ENCODE measurements at places on chromosomes 4 and X. TPM values are rescaled to one million over a fixed set of nuclear protein-coding genes. Genes with fewer than 3 reads are reported as not detected.

DNA sequence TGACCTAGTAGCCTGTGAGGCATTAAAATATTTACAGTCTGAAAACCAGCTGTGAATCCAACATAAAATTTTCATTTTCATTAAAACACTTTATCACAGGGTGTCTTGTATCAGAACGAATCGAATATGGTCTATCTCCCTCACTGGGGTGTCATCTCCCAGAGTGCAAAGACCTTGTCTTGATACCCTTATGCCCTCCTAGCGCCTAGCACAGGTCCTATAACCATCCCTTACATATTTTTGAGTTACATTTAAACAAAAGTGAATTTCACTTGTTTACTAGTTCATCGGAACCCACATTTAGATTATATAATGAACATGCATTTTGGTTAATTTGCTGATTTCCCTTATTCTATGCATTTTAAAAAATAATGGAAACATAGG is 14.0 kb downstream of the DIPK2B start:
- peak overlapping the region; percentile 69 for H3K4me3 ChIP-seq
- peaks cover 2% of the 10 kb centered on the region for H3K4me1 ChIP-seq
- peaks cover 25% of the 10 kb centered on the region for H3K27me3 ChIP-seq
- H3K27ac ChIP-seq, result no peak overlapping the region
- H3K36me3 ChIP-seq, result no peaks in the 10 kb centered on the region
- no peak for DNase-seq

The CENPVL2 gene
- total RNA-seq, result not detected

The IL15 gene
- total RNA-seq, result 3.3 TPM

The HSFX1 gene
- 0.59 TPM for total RNA-seq

DNA sequence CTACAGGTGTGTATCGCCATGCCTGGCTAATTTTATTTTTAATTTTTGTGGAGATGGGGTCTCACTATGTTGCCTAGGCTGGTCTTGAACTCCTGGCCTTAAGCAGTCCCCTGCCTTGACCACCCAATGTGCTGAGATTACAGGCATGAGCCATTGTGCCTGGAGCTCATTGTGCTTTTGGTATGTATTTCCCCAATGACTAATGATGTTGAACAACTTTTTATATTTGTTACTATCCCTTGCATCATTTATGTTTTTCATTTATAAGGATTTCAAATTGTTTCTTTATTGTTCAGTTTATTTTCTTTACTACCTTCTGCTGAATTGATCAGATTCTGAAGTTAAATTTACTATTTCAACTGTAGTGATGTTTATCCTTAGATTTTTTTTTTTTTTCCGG is 199.7 kb downstream of the CEP135 start:
- no peak for DNase-seq
- no peaks in the 10 kb centered on the region for H3K36me3 ChIP-seq
- H3K4me1 ChIP-seq, result no peaks in the 10 kb centered on the region
- H3K27me3 ChIP-seq, result no peaks in the 10 kb centered on the region
- H3K27ac ChIP-seq, result no peak overlapping the region

The MAGEB10 gene
- not detected for total RNA-seq

GRCh38 chr4:16597845-16598596 is 300.4 kb downstream of the LDB2 start:
- H3K4me1 ChIP-seq, result peaks cover 20% of the 10 kb centered on the region
- H3K27me3 ChIP-seq, result no peaks in the 10 kb centered on the region
- no peaks in the 10 kb centered on the region for H3K36me3 ChIP-seq
- peak overlapping the region; percentile 96 for H3K27ac ChIP-seq
- peak; percentile 37 for DNase-seq

GRCh38 chrX:20374900-20375438 is 108.3 kb upstream of the RPS6KA3 start:
- H3K27me3 ChIP-seq, result no peaks in the 10 kb centered on the region
- H3K4me1 ChIP-seq, result peaks cover 6% of the 10 kb centered on the region
- no peaks in the 10 kb centered on the region for H3K36me3 ChIP-seq
- DNase-seq, result no peak
- no peak overlapping the region for H3K27ac ChIP-seq

DNA sequence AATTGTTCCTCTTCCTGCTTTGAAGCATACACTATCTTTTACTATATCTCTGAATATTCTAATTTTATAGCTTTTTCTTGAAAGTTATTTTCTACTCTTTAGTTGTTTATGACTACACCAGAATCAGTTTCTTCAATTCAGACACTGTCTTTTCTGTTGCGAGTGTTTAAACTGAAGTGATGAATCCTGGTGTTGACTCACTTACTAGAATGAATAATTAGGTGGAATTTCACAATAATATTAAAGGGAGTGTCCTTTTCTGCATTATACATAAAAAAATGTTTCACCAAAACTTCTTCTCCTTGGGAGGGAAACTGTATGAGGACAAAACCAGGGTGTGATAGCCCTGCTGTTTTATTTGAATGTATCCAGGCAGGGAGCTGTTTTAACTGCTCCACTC is 1383.1 kb downstream of the C4orf33 start:
- no peaks in the 10 kb centered on the region for H3K36me3 ChIP-seq
- no peaks in the 10 kb centered on the region for H3K27me3 ChIP-seq
- no peak overlapping the region for H3K4me3 ChIP-seq
- no peak overlapping the region for H3K27ac ChIP-seq

DNA sequence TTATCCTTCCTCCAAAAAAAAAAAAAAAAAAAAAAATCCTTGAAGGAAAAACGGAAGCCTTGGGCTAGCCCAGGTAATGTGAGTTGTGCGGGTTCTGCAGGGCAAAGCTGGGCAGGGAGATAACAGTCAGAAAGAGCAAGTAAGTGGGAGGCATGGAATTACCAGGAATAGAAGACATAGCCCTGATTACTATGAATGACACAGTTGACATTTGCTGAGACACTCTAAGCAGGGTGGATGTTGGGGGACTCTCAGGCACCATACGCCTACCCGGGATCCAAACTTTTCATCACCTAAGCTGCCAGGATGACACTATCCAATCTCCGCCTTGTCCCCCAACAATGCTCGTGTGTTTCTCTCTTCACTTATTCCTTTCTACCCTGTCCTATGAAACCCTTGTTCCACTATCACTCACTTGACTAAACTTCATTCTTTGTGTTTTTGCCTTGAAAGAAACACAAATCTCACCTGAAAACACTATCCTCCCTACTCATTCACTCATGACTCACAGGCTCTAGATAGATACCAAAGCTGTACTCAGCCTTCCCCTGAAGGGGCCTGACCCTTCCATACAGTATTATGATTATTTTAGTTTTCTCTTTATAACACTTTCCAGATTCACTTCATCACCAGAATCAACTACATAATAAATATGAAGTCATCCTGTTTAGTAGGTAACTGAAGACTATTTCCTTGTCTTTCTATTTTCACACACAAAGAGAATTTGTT is 158.4 kb downstream of the INPP4B start:
- no peaks in the 10 kb centered on the region for H3K27me3 ChIP-seq
- no peak overlapping the region for H3K4me3 ChIP-seq
- DNase-seq, result no peak
- H3K36me3 ChIP-seq, result no peaks in the 10 kb centered on the region

The ARMCX1 gene
- 67.7 TPM for total RNA-seq

The CTAG1B gene
- total RNA-seq, result not detected

DNA sequence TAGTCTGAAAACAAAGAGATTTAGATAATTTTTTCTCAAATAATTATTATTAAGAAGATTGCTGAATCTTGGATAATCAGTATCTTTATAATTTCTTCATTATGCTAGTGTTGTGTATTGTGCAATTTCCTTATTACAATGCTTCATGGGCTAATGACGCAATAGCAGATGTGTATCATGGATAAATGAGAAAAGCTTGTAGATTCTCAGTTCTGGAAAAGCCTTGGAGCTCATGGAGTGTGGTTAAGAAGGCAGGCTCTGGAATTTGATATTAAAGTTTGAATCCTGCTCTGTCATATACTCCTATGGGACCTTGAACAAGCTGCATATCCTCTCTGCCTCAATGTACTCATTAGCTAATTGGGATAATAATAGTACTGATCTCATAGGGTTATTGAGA is 18.9 kb upstream of the CXCL8 start:
- no peak for DNase-seq
- H3K36me3 ChIP-seq, result no peaks in the 10 kb centered on the region
- peaks cover 40% of the 10 kb centered on the region for H3K4me1 ChIP-seq
- H3K4me3 ChIP-seq, result no peak overlapping the region
- H3K27ac ChIP-seq, result peak overlapping the region; percentile 79

GRCh38 chrX:75115707-75116413 is 40.2 kb downstream of the ABCB7 start:
- H3K36me3 ChIP-seq, result no peaks in the 10 kb centered on the region
- DNase-seq, result no peak
- no peaks in the 10 kb centered on the region for H3K4me1 ChIP-seq
- no peak overlapping the region for H3K27ac ChIP-seq
- H3K27me3 ChIP-seq, result no peaks in the 10 kb centered on the region

DNA sequence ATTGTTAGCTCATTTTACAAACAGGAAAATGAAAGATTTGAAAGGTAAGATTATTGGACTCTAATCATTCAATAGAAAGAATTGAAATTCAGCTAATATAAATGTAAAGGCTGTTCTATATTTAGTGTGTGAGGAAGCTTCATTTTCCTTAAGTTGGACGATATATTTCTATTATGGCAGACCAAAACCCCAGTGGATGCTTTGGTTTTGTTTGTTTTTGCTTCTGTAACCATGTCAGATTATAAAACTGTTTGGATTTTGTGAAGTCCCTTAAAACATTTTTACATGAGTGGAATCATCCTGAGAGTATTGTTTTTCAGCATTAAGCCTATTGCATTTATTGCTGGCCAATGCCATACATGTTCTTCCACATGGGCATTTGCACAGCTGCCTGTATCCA is 110.2 kb upstream of the ENPEP start:
- no peaks in the 10 kb centered on the region for H3K36me3 ChIP-seq
- H3K27me3 ChIP-seq, result no peaks in the 10 kb centered on the region
- DNase-seq, result no peak
- H3K4me3 ChIP-seq, result no peak overlapping the region

GRCh38 chr4:6563935-6564645 is 10.9 kb upstream of the MAN2B2 start:
- H3K27ac ChIP-seq, result no peak overlapping the region
- peaks cover 59% of the 10 kb centered on the region for H3K27me3 ChIP-seq
- peaks cover 3% of the 10 kb centered on the region for H3K4me1 ChIP-seq
- H3K4me3 ChIP-seq, result no peak overlapping the region
- H3K36me3 ChIP-seq, result no peaks in the 10 kb centered on the region
- peak; percentile 27 for DNase-seq

DNA sequence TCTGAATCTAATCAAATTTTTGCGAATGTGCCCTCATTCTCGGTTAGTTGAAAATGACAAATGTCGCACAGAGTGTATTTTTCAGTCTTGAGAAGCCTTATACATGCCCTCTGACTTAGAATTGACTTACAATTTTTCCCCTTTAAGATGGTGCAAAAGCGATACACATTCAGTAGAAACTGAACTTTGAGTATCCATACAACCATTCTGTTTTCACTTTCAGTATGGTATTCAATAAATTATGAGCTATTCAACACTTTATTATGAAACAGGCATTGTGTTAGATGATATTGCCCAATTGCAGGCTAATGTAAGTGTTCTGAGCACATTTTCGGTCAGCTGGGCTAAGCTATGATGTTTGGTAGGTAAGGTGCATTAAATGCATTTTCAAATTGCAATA is 43.4 kb downstream of the SLC9A7 start:
- no peak overlapping the region for H3K4me3 ChIP-seq
- H3K27me3 ChIP-seq, result no peaks in the 10 kb centered on the region
- no peak overlapping the region for H3K27ac ChIP-seq

DNA sequence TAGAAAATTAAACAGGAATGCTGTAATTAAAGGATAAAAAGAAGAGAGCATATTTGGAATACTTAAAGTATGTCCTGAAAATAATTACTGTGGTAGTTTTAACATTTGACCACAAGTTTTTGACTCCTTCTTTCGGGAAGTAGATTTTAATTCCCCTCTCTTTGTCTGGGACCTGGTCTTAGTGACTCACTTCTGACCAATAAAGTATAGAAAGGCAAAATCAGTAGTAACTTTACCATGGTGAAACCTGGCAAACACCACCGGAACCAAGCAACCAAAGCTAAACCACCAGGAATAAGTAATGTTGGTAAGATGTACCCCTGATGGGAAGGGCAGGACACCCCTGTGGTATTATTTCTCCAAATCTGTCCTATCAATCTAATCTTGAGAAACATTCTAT is 314.8 kb downstream of the PDHA2 start:
- no peak for DNase-seq
- no peaks in the 10 kb centered on the region for H3K27me3 ChIP-seq
- H3K4me1 ChIP-seq, result peaks cover 7% of the 10 kb centered on the region
- H3K4me3 ChIP-seq, result no peak overlapping the region
- peak overlapping the region; percentile 16 for H3K27ac ChIP-seq
- H3K36me3 ChIP-seq, result no peaks in the 10 kb centered on the region

- H3K4me1 ChIP-seq, result no peaks in the 10 kb centered on the region
- H3K27ac ChIP-seq, result no peak overlapping the region
- peak; percentile 77 for DNase-seq
- H3K36me3 ChIP-seq, result no peaks in the 10 kb centered on the region
- no peak overlapping the region for H3K4me3 ChIP-seq
- peaks cover 77% of the 10 kb centered on the region for H3K27me3 ChIP-seq
These were observed 405 bp upstream of the ZAR1 start for GRCh38 chr4:48489683-48490011.

The ARSJ gene
- total RNA-seq, result 18.6 TPM

DNA sequence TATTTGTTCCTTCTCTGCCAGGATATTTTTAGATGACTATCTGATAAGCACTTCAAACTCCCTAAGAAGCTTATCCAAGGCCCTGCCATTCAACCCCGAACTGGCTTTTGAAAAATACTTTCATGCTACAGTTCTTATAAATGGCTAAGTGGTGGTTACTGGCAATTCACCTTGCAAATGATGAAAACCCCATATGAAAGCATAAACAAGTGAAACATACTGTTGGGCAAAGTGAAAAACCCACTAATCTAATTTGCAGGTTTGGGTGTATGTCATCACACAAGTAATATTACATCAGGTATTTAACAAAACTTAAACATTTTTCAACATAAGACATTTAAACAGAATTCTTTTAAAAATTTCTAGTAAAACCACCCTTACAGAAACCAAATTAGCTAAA is 31.1 kb downstream of the TAPT1 start:
- no peak for DNase-seq
- peaks cover 15% of the 10 kb centered on the region for H3K4me1 ChIP-seq
- no peaks in the 10 kb centered on the region for H3K27me3 ChIP-seq
- no peaks in the 10 kb centered on the region for H3K36me3 ChIP-seq
- no peak overlapping the region for H3K27ac ChIP-seq

The GRPEL1 gene
- 21.0 TPM for total RNA-seq

DNA sequence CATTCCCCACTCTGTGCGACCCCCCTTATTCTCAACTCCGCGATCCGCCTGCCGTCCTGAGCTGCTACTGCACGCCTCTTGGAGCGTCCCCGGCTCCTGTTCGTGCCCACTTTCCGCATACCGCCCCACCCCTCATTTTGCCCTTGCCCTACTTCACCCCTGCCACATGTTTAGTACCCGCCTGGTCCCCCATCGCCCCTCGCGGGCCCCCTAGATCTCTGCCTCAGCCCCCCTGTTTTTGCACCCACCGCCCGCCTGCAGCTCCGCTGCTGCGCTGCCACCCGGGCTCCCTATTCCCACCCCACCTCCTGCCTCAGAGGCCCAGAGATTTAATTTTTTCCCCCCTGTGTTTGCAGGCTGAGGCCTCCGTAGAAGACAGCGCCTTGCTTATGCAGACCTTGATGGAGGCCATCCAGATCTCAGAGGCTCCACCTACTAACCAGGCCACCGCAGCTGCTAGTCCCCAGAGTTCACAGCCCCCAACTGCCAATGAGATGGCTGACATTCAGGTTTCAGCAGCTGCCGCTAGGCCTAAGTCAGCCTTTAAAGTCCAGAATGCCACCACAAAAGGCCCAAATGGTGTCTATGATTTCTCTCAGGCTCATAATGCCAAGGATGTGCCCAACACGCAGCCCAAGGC is 1.4 kb downstream of the MAGED1 start:
- H3K4me1 ChIP-seq, result peaks cover 37% of the 10 kb centered on the region
- peaks cover 33% of the 10 kb centered on the region for H3K36me3 ChIP-seq
- DNase-seq, result no peak
- peak overlapping the region; percentile 37 for H3K27ac ChIP-seq
